ENCODE measurements at places on chromosomes 4 and X.
A peak's percentile ranks its signal among the peaks of the same experiment; 100 is the strongest.

DNA sequence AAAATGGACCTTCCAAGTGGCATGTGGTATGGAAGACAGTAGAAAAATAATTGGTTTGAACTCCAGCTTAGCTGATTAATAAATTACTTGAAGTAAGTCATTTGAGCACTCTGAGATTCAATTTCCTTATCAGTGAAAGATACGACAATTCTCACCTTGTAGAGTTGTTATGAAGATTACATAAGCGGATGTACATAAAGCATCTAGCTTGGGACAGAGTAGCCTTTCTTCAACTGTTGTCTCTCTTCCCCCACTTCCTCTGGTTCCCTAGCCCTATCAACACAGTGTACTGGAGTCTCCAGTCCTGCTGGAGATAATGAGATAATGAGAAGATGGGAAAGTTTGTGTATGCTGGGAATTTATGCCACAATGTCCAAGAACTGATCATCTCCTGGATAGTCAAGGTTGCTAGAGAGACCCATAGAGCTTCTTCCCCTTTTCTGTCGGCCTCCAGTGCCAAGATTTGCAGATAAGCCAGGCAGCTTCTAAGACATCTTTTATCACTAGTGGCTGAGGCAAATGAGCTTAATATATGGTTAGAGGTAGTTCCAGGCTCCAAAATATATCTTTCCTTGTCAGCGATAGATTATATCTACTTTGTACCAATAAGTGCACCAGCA, 33.9 kb downstream of the VSIG4 start:
- no peak for DNase-seq

DNA sequence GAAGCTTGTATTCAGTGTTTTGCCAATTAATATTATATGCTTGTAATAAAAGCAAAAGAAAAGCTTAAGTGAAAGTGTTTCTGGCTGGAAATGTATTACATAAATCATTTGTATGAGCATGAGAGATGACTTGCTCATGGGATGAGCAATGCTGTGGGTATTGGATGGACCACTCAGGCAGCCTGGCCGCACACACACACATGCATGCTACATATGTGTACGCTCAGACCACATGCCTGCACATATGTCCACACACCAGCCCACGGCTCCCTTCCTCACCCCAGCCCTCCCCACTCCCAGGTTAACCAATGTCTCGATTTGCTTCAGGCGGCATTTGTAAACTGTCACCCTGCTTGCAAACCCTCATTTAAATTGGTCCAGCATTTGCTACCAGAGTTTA, 55.9 kb downstream of the CPLX1 start:
- no peak for DNase-seq

GRCh38 chr4:173794662-173795061, 264.6 kb upstream of the HAND2 start:
- DNase-seq = peak; percentile 39

- DNase-seq = peak; percentile 81
Measured at GRCh38 chr4:185222598-185222997, 13.2 kb downstream of the SNX25 start.

Measured in HFFc6 (cell line).